WTC11 (cell line): ENCODE measurements at places on chromosomes 2 and 18. TPM values are rescaled to one million over a fixed set of nuclear protein-coding genes. Genes with fewer than 3 reads are reported as not detected.

Gene SPATA3
- total RNA-seq: not detected in 3 replicates

DNA sequence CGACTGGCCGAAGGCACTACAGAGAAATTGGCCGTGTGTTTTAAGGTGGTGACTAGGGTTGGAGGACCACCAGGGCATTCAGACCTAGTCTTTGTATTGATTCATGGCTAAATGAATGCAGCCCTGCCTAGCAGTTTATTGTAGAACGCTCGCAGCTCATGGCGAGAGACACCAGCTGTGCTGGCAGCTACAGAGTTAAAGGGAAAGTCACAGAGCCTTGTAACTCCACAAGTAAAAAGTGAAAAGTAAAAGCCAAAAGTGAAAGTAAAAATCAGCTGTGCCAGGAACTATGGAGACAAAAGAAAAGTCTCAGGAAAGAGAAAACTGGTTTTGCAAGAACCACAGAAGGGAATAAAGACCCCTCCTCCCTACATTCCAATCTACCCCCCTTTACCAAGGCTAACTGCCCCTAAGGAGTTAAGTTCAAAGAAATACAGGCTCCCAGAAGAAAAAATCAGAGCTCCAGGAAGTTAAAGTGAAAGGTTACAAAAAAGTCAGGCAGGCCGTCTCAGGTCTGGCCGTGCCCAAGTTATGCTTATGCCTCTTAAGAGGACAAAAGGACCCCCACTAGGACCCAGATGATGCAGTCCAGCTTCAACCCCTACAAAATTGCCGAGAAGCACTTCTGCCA, 46.4 kb upstream of the SELENOI start:
- H3K36me3 ChIP-seq: peaks cover 5% of the 10 kb centered on the region; the same call in 1 of the 2 replicates
- H3K27ac ChIP-seq: no peak overlapping the region
- H3K4me1 ChIP-seq: no peaks in the 10 kb centered on the region
- H3K4me3 ChIP-seq: no peak overlapping the region
- no peaks in the 10 kb centered on the region for H3K27me3 ChIP-seq

GRCh38 chr18:27527856-27528255, 342.7 kb upstream of the CHST9 start:
- H3K4me1 ChIP-seq: peaks cover 10% of the 10 kb centered on the region
- no peak overlapping the region for H3K27ac ChIP-seq
- peaks cover 13% of the 10 kb centered on the region for H3K36me3 ChIP-seq
- H3K27me3 ChIP-seq: no peaks in the 10 kb centered on the region; the same call in 1 of the 2 replicates

Gene CCBE1
- 8.0 to 9.7 TPM (median 9.7 TPM) in 3 replicates for total RNA-seq

Gene CTAGE1
- not detected in 3 replicates for total RNA-seq

DNA sequence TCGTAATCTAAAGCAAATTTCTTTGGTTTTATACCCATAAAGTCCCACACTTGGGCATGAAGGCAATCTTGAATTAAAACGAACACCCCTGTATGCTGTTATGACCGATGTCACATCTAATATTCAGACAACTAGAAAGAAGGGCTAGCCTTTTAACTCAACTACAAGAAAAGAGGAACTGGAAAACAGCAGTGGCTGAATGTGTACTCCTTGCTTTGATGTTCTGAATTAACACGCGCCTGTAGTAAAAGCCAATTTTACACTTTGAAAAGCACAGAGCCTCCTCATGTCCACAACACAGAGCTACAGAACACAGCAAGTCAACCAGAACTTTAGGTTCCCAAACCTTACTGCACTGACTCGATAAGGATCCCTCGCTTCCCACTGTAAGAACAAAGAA, 147.6 kb downstream of the HDAC4 start:
- no peak overlapping the region for H3K4me3 ChIP-seq
- H3K36me3 ChIP-seq: peaks cover 13% of the 10 kb centered on the region
- H3K4me1 ChIP-seq: peaks cover 46% of the 10 kb centered on the region
- no peak for DNase-seq
- peak overlapping the region; percentile 30; the same call in 1 of the 2 replicates for H3K27ac ChIP-seq

- no peaks in the 10 kb centered on the region; the same call in 1 of the 2 replicates for H3K27me3 ChIP-seq
- no peak overlapping the region for H3K27ac ChIP-seq
- no peak overlapping the region for H3K4me3 ChIP-seq
- DNase-seq: no peak
Observed at GRCh38 chr2:84938194-84938879, 32.6 kb upstream of the KCMF1 start.

Gene PRKCE
- total RNA-seq: 3.1 to 5.8 TPM (median 3.8 TPM) in 3 replicates

Gene SAG
- 0.14 TPM in 1 of 3 replicates, not detected in the others for total RNA-seq

GRCh38 chr2:191612496-191612895, 65.4 kb upstream of the NABP1 start:
- no peak overlapping the region for H3K27ac ChIP-seq
- H3K4me3 ChIP-seq: no peak overlapping the region
- no peak for DNase-seq
- no peaks in the 10 kb centered on the region for H3K27me3 ChIP-seq
- H3K4me1 ChIP-seq: no peaks in the 10 kb centered on the region
- H3K36me3 ChIP-seq: no peaks in the 10 kb centered on the region

DNA sequence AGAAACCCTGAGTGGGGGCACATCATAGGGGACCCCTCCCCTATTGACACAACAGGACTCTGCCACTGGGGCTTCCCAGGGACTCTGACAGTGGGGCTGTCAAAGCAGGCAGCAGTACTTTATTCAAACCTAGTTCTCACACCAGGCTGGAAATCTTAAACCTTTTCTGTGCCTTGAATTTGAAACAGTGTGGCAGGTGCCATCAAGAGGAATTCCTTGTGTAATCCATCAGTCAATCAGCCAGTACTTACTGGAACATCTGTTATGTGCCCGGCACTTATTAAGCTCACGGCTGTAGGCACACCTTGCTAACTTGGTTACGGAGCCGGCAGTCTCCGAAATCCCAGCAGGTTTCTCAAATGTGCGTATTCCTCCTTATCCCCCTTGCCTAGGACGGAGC, 12.0 kb downstream of the GLI2 start:
- H3K36me3 ChIP-seq: no peaks in the 10 kb centered on the region
- no peak for DNase-seq
- H3K27ac ChIP-seq: no peak overlapping the region
- peaks cover 85% of the 10 kb centered on the region for H3K4me1 ChIP-seq

Gene LINC00305
- not detected in 3 replicates for total RNA-seq

Gene TUBB8B
- total RNA-seq: 0.94 to 1.6 TPM (median 1.2 TPM) in 3 replicates

- DNase-seq: no peak
- H3K4me1 ChIP-seq: peaks cover 3% of the 10 kb centered on the region
- no peaks in the 10 kb centered on the region for H3K27me3 ChIP-seq
- no peaks in the 10 kb centered on the region for H3K36me3 ChIP-seq
- no peak overlapping the region for H3K27ac ChIP-seq
- H3K4me3 ChIP-seq: no peak overlapping the region
Observed at GRCh38 chr18:61742565-61743429, 150.0 kb downstream of the RNF152 start.

Gene MOCOS
- 4.2 to 5.3 TPM (median 4.8 TPM) in 3 replicates for total RNA-seq
